ENCODE measurements at places on chromosomes 7 and 10.

DNA sequence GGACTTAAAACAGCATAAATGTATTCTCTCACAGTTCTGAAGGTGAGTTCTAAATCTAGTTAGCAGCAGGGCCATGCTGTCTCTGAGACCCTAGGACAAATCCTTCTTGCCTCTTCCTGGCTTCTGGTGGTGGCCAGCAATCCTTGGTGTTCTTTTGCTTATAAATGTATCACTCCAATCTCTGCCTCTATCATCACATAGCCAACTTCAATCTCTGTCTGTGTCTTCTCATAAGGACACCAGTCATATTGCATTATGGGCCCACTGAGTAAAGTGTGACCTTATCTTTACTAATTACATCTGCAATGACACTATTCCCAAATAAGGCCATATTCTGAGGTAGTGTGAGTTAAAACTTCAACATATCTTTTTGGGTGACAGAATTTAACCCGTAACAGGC lies 778.9 kb downstream of the KCNMA1 start:
- DNase-seq, result no peak

- peak; percentile 36 for DNase-seq
Observed at GRCh38 chr10:18238870-18239485, 98.8 kb downstream of the CACNB2 start.

DNA sequence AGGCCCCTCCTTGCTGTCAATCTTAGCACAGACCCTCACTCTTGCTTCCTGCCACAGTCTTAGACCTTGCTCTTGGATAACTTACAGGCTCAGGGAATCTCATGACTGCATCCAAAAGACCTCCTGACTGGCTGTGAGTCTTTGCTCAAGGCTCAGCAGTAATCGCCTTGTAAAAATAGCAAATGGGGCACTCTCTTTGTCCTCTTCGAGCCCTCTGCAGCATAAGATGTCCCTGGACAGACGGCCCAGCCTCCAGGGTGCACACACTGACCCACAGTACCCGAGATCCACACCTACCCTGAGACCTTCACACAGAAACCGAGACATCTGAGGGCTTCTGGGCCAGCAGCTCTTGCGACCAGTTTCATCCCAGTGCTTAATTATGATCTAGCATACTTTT lies 65.9 kb upstream of the DDC start:
- no peak for DNase-seq

DNA sequence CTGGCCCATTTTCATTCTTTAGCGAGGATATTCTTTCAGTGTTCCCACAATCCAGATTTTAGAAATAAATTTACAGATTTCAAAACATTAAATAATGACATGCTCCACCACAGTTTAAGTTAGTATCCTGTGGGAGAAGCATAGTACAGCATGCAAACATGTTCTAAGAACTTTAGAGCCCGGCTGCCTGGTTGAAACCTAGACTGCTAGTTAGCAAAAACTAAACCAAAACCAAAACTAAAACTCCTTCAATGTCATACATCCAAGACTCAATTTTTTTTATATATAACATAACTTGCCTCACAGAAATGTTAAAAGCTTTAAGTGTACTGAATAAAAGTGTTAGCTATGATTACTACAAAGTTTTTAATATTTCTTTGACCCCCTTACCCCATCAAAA lies 17.0 kb downstream of the TRA2A start:
- DNase-seq, result no peak

GRCh38 chr10:70344144-70344543 lies 38.3 kb downstream of the LRRC20 start:
- DNase-seq, result no peak

- DNase-seq, result no peak
Observed at GRCh38 chr10:130434446-130435385, 298.5 kb downstream of the GLRX3 start.

DNA sequence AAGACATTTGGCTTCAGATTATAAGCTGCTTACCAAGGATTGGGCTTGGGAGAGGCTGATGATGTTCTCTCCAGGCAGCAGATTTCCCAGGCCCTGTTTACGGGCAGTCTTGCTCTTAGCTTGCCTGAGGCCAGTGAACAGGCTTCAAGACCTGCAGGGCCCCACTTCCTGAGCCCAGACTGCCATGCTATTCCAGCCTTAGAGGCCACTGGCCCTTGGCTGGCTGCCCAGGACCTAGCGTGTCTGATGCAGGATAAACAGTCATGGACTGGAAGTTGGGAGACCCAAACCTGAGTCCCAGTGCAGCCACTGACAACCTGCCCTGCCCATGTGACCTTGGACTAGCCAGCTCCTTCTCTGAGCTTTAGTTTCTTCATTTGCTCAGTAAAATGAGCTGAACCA lies 2.9 kb downstream of the PRXL2A start:
- no peak for DNase-seq

DNA sequence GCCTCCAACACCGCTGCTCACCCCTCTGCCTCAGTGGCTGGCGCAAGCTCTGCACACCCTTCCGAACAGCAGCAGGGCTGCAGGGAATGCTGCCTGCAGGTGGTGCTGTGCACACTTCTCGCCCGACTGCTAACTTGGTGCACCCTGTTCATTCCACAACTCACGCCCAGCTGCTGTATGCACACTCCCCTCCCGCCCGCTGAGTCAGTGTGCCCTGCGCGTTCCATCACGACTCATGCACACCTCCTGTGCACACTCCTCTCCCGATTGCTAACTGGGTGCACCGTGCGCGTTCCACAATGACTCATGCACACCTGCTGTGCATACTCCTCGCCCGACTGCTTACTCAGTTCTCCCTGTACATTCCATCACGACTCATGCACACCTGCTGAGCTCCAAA lies 21.5 kb downstream of the ADARB2 start:
- no peak for DNase-seq

DNA sequence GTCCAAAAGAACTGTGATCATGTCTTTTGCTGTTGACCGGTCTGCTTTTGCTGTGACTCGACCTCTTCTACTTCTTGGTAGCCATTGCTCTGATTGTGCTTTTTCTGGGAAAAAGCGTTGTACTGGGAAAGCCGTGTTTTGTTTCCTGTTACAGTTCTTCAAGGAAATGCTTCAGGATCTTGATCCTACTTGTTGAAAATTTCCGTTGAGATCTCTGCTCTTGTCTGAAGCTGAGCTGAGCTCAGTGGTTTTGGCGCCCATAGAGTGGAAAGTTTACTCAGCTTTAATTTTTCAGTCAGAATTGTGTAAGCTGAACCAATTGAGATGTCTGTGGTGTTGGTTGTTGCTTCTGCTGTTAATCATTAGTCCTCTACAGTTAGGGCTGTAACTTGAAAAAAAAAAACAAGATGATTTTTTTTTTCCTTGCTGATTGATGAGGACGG lies 302.2 kb downstream of the CCDC3 start:
- DNase-seq, result no peak

DNA sequence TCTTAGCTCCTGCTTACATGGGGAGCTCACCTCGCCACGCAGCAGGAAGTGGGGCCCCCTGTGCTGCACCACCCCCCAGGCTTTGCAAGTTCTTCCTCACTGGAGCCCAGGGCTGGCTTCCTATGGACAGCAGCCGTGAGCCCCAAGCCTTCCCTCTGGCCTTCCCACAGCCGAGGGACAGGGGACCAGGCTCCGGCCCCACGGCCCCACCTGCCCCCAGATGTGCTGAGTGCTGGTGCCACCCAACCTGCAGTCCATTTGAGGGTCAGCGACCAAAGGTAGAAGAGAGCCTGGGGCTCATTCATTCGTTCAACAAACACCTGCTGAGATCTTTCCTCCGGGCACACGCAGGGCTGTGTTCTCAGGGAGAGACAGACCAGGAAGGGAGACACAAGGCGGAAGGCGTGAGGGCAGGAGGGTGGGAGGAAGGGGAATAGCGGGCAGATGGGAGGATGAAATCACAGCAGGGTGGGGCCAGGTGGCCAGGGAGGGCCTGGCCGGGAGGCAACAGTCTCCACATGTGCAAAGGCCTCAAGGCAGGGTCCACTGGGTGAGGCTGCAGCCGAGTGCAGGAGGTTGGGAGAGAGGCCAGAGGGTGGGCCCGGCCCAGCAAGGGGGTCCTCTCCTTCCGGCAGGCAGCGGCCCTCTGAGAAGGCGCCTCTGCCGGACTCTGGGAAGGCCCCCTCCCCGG lies 100.1 kb downstream of the FOXL3 start:
- DNase-seq, result no peak

DNA sequence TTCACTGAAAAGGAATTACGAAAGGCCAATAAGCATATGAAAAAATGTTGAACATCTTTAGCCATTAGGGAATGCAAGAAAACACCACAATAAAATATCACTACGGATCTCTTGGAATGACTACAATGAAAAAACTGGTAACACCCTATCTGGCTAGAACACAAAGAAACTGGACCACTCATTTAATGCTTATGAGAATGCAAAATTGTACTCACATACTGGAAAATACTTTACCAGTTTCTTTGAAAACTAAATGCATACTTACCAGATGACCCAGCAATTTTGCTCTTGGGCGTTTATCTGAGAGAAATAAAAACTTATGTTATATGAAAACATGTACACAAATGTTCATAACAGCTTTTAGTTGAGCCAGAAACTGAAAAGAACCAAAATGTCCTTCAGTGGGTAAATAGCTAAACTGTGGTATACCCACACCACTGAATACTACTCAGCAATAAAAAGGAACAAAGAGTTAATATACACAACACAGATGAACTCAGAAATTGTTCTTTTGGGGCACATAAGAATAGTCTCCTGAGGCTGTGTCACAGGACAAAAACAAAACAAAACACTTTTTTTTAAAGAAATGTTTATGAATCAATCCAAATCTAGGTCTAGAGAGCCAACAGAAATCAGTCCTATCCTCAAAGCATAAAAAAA lies 23.5 kb downstream of the CNOT4 start:
- DNase-seq, result no peak

- DNase-seq, result peak; percentile 47
Observed at GRCh38 chr10:28788252-28788651, 110.9 kb downstream of the BAMBI start.

DNA sequence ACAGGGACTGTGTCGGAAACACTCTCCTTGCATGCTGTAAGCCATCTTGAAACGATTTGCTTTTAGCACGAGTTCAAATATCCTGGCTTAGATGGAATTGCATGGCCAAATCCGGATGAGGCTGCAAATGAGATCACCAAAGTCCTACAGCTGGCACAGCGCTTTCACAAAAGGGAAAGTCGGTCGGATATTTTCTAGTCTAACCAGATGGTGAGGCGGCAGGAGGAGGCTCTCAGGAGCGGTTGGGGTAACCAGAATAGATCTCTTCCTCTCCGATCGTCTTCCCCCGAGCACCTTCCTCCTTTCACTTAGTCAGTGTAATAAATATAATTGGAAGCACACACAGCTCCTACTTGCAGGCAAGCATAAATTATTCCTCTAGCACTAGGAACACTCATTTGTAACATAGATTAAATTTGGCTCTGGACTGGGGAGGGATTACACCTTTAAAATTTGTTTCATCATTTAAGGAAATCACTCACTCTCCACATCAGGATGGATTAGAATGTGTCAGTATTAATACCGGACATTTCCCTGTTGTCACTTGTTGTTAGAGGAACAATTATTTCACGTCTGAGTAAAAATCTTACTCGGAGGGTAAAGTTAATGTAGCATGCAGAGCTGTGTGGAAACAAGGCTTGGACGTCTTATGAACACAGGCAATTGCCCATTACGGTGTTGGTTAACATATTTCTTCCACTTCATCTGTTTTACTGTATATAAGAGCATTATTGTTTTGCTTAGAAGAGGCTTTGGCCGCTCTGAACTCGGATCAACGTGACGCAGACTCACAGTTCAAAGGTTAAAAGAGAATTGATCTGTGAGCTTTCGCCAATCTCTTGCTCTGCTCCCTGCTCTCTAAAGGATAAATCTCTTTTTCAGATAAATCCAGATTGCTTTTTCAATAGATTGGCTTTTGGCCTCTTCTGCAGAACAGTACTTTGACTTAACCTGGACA lies 857.9 kb downstream of the TYW1 start:
- DNase-seq, result no peak

GRCh38 chr7:159154243-159154642 lies 9.6 kb upstream of the VIPR2 start:
- DNase-seq, result no peak

GRCh38 chr7:95537468-95537867 lies 51.7 kb downstream of the ASB4 start:
- no peak for DNase-seq

- DNase-seq, result no peak
Observed at GRCh38 chr7:11373546-11374142, 400.0 kb downstream of the PHF14 start.

Measured in globus pallidus (tissue), 1 donor.